ENCODE measurements at places on chromosomes 7 and 10.

DNA sequence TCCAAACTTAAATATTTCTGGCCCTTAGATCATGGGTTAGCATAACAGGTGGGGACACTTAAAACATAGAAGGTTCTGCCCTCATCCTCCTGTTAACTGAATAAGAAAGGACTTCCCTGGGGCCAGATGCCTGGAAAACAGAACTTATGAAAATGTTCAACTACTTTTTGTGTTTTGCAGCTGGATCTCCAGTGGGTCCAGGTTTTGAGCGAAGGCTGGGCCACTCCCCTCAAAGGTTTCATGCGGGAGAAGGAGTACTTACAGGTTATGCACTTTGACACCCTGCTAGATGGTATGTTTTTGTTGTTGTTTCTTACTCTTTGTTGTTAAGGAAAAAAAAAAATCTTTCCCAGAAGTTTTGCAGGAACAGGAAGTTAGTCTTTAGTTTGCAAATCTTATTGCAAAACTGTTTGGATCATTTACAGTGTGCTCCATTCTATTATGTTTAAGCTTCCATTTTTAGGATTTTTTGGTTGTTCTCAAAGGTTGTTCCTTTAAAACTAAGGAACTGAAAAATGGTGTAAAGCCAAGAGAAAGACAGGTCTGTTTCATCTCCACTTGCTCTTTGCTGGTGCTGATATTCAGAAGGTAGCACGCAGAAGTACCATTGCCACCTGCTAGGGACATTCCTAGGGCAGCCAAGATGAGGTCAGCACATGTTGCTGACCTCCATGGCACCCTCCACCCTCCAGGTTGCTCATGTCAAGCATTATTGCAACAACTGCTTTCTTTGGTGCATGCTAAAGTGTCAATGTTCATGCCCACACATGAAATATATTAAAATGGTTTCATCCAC, 56.1 kb downstream of the PAPSS2 start:
- no peak for DNase-seq

- DNase-seq = no peak
Measured at GRCh38 chr7:24637021-24637420, 63.8 kb downstream of the PALS2 start.

- DNase-seq = no peak
Measured at GRCh38 chr7:100588438-100588837, 2.3 kb downstream of the FBXO24 start.

DNA sequence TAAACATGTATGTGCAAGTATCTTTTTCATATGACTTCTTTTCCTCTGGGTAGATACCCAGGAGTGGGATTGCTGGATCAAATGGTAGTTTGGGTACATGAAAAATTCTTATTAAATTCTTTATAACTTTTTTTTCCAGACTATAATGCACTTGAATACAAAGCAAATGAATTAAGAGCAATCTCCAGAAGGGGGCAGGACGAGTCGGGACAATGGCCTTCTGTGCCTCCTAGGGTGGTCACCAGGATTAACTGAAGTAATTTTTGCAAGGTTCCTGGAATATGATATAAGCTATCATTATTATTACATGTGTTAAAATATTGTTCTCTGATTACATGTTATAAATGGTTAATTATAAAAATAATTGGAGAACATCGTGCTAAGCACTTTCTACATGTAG, 127.2 kb downstream of the PPP1R17 start:
- no peak for DNase-seq

DNA sequence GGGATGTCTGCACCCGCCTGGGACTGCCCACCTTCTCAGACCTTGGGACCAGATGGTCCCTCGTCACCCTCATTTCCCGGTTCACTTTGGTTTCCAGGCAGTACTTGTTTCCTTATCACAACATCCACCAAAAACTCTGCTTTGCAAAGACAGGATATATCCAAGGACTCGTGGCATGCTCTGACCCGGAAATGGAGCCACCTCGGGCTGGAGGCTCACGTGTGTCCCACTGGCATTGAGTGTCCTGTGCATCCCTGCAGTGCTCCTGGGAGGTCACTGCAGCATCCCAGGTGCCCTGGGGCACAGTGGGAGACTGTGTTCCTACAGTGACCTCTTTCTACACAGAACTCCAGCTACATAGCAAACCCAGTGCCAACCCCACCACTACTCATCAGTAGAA, 611.9 kb upstream of the FOXK1 start:
- no peak for DNase-seq

DNA sequence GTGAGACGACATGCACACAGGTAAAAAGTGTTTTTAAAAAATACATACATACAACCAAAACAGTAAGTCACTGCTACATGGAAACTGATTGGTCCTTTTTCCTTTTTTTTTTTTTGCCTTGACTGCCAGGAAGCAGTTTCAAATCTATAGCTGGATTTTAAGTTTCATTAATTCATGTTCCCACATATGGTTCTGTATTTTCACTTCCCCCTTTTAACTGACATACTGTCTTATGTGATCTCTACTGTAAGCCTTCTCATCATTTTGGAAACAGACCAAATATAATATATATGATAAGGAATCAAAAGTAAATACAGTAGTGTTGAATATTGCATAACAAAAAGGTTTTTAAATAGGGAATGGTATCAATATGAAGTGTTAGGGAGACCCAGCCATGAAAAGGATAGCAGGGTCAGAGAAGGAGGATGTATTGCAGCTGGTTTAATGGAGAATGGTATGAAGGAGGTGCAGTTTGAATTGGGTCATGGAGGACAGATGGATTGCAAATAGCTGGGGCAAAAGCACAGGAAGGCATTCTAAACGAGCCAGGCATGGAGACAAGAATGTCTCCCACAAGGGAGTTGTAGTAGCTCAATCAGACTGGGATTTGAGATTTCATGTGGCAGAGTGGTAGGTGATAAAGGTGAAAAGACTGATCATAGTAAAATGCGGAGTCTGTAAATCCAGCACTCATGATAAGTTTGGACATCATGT, 5.4 kb downstream of the CAV1 start:
- DNase-seq = no peak

DNA sequence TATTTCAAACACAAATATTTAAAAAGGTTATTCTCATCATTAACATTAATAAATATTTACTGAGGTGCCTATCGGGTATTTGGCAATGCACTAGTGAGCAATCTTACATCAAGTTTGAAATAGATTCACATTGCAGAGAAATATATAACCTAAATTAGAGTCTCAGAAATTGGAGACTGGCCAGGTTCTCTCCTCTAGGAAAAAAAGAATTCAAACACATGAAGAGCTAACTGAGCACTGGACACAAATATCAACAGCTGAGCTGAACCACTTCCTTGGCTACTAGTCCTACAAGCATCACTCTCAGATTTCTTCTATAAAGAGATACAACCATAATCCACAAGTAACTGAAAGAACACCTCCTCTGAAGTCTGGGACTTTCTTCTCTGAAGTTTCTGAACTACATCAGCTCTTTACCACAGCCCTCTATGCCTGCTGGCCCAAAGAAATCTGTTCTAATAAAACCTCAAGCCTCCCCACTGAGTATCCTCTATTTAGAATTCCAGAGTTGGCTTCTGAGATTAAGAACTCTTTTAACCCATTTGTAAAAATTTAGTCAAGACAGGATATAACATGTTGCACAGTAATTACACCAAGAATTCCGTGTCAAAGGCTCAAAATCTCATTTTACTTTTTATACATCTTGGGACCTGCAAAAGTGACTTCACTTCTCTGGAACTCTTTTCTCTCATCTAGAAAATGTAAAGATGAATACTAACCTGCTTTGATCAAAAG, 45.2 kb downstream of the MTERF1 start:
- no peak for DNase-seq

DNA sequence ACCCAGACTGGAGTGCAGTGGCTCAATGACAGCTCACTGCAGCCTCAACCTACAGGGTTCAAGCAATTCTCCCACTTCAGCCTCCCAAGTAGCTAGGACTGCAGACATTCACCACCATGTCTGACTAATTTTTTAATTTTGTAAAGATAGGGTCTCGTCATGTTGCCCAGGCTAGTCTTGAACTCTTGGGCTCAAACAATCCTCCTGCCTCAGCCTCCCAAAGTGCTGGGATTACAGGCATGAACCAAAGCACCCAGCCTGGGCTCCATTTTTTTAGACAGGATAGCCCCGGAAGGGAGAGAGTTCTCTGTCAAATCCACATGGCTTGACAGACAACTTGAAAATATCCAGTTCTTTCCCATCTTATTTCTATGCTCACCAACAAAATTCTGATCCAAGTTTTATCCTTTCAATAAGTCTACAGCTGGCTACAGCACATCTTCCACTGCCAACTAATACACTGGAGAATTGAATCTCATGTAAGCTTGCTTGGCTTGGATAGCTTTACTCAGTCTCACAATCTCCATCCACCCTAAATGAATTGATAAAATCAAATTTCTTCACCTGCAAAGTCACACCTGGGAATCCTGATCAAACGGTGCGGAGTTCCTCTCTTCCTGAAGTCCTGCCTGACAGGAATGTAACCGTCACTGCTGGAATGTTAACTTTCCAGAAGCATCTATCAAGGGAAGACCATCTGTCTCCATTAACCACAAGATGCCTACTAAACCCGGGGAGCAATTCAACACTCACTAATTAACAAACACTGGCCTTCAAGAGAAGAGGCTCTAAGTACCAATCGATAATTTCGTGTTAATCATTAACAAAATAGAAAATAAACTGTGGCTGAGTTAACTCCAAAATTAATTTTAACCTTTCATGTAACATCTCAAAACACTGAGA, 239.7 kb upstream of the MKLN1 start:
- DNase-seq = no peak

DNA sequence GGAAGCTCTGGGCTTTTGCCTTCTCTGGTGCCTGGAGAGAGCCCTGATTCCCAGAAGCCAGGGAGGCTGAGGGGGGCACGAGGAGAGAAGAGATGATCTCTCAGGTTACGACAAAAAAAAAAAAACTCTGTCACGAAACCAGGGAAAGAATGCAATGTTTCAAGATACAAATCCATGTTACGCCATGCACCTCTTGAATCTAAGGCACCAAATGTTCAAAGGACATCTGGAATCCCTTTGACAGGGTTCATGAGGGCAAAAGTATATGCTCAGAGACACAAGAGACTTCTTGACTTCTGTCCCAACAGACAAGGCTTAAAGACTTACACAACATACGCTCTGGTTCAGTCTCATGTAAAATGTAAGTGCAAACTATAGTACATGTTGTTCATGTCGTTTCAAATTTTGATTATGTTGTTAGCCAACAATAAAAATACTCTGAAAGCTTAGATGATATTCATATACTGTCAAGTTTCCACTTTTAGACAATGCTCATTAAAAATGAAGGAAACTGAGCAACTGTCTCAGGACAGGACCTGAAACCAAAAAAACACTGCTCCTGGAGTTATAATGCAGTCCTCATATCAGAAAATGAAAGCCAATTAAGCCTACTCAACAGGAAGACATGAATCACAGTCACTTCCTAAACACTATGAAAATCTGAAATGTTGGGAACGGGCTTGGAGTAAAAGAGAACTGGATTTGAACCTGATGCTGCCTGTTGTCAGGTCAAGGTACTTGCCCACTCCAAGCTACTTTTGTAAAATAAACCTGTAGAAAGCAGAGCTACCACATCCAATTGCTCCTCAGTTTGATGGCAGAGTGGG, 72.3 kb downstream of the CHCHD3 start:
- DNase-seq = no peak

DNA sequence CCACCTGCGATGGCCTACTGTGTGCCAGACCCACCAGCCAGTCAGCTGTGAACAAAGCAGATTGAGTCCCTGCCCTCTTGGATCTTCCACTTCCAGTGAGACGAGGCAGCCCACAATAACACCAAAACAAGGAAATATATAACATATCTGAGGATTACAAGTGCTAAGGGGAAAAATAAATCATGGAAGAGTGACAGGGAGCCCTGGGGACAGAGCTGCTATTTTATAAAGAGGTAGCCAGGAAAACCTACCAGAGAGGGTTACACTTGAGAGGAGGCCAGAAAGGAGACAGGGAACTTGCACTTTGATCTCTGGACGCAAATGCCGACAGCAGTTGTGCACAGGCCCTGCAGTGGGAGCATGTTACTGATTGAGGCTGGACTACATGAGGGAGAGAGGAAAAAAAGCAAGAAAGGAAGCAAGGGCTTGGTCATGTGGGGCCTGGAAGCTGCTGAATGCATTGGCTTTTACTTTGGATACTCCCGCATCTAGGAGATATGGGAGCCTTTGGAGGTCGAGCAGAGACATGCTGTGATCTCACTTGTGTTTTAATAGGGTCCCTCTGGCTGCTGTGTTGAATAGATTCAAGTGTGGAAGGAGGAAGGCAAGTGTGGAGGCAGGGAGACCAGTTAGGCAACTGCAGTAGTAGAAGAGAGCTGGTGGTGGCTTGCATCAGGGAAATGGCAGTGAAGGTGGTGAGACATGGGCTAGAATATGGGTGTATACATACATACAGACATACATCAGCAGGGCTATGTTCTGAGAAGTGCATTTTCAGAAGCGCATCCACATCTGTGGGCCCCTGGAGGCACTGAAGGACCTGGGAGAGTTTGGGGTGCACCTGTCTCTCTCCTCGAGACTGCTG, 26.2 kb downstream of the MINDY4 start:
- DNase-seq = no peak

GRCh38 chr10:22251751-22252223, 34.0 kb upstream of the EBLN1 start:
- peak; percentile 79 for DNase-seq

DNA sequence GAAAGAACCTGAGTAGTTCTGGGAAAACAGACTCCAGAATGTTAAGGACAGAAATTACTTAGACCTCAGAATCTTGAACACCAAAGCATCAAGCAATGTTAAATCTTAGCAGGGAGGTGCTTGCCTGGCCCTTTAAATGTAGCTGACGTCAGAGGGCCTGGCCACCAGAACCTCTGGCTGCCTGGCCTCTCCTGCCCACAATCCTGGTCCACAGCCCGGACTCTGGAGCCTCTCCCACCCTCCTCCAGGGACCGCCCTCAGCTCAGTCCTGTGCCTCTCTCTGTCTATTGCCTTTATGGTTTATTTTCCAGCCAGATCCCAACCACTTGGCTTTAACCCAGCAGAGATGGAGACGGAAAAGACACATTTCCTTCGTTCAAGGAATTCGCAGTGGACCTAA, 42.2 kb upstream of the EGR2 start:
- no peak for DNase-seq

GRCh38 chr7:50142425-50143017, 49.5 kb upstream of the ZPBP start:
- no peak for DNase-seq

DNA sequence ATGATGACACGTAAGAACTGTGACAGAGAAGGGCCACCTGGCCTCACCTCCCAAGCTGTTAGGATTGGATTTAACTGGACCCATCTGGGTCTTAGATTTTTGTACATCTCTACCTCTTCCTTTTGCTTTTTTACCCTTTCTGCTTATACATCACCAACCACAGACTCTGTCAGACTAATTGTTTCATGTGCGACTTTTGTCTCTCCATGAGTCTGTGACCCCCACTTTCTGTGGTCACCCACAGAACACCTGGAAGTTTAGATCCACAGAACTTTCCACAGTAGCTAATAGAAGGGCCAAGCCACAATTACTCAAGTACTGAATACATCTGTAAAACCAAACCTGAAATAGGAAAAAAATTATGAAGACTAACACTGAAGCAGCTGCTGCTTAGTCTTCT, 23.1 kb downstream of the SEC31B start:
- DNase-seq = no peak

GRCh38 chr7:51328351-51328801, 11.8 kb upstream of the COBL start:
- no peak for DNase-seq

Data from activated T-cell treated with anti-CD3 and anti-CD28 coated beads, Interleukin-2, amount 50 U/mL, for 24 hours (primary cell).